CD8-positive, alpha-beta T cell (primary cell): ENCODE measurements at places on chromosomes 1 and 21.

- no peak for DNase-seq
Measured at GRCh38 chr1:160466961-160467360, 56.1 kb downstream of the SLAMF6 start.

DNA sequence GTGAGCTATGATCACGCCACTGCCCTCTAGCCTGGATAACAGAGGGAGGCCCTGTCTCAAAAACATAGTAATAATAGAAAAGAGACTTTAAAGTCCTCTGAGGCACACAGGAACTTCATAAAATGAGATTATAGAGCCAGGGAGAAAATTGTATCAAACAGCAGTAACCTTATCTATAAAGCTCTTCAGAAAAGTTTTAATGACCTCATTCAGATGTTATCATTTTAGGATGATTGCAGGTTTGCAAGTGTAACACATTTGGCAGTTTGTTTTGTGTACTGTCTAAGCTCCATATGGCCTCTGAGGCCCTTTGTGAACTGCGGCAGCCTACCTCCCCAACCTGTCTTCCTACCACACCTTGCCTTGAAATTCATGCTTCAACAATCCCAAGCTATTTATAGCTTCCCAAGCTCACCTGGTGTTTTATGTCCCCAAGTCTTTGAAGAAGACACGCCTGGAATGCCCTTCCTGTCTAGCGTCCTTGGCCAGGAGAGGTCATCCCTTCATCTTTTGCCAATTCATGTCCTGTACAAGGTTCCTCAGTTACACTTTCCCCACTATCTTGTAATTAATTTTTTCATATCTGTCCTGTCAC lies 8.5 kb upstream of the AKNAD1 start:
- DNase-seq, result no peak

- peak; percentile 8 for DNase-seq
Measured at GRCh38 chr1:54763816-54764132, 549 bp downstream of the PARS2 start.

DNA sequence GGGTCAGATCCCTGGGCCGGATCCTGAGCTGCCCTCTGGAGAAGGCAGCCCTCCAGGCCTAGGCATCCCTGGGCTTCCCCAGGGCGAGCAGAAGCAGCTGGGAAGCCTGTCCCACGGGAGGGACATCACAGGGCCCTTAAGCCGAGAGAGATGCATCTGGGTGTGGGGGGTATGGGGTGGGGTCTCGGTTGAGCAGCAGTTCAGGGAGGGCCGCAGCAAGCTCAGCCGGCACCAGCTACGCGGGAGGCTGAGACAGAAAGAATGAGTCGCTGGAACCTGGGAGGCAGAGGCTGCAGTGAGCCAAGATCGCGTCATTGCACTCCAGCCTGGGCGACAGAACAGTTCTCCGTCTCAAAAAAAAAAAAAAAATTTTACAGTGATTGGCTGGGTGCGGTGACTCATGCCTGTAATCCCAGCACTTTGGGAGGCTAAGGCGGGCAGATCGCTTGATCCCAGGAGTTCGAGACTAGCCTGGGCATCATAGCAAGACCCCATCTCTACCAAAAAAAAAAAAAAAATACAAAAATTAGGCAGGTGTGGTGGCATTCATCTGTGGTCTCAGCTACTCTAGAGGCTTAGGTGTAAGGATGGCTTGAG lies 37.7 kb downstream of the RRP1 start:
- no peak for DNase-seq

GRCh38 chr1:151145304-151146071 lies 943 bp downstream of the SEMA6C start:
- no peak for DNase-seq

DNA sequence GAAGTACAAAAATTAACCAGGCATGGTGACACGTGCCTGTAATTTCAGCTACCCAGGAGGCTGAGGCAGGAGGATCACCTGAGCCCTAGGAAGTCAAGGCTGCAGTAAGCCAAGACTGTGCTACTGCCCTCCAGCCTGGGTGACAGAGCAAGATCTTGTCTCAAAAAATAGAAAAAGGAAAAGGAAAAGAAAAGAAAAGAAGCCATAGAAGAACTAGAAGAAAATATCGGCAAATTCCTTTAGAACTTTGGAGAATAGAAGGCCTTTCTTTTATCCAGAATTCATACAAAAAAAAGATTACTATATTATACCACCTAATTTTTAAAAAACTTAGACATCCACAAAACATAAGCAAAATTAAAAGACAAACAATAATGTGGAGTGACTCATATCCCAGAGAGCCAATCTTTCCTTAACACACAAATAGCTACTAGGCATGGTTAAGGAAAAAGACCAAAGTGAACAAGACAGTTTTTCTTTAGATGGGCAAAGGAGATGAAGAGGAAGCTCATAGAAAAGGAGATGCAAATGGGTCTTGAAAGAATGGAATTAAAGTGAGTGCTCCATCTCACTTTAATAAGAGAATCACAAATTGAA lies 251.1 kb upstream of the IRF2BP2 start:
- DNase-seq, result no peak
